ENCODE measurements at places on chromosomes 16 and 17.
A peak's percentile ranks its signal among the peaks of the same experiment; 100 is the strongest.

DNA sequence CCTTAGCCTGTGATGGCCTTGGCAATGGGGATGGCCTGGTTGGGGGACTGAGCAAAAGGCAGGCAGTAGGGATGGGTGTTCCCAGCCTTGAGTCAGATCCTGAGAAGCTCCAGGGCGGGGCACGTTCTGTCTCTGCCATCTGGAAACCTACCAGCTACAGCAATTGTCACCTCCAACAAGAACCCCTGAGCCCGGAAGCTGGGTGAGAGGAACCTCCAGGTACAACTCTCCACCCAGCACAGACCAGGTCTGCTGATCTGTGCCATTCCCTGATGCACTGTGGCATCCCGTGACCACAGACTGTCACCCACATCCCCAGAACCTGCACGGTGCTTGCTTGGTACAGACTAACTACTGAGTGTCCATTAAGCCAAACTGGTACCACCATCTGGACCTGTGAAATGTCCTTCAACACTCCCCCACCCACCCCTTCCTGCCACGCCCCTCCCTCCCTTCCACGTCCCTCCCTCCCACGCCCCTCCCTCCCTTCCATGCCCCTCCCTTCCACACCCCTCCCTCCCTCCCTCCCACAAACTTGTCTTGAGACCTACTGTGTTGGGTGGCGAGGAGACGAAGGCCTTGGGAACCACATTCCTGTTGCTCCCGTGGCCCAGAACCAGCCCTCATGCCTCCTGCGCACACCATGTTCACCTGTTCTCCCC lies 16.6 kb downstream of the MYO15B start:
- no peak for DNase-seq

- DNase-seq: no peak
These were observed 106.9 kb upstream of the SIAH1 start for GRCh38 chr16:48492133-48492532.

DNA sequence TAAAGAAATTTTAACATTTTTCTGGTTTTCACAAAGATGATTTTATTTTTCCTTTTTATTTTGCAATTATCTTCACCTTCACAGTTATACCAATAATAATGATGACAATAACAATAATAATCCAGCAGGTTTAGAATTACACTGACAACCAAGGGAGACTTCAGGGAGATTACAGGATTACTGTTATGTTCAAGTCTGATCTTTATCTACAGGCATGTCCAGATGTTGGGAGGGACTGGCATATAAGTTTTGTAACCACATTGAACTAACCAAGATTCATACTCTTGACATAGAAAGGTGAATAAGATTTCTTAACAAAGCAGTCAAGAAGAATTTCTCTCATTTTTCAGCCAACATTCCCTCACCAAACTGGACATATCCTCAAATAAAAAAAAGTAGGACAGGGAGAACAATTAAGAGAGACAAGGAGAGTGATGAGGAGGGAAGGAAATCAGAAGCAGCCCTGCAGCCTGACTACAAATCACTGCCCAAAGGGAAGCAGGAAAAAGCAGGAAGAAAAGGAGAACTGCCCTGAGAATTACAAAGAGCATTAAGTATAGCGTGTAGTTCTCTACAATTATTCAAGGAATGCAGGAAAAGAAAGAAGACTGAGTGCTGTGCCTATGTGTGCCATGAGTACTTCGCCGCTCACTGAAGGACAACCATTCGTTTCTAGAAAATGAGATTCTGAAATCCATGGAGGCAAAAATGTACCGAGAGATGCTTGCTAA lies 155.7 kb upstream of the C17orf78 start:
- DNase-seq: no peak

GRCh38 chr16:3850544-3850899 lies 30.0 kb downstream of the CREBBP start:
- DNase-seq: no peak

DNA sequence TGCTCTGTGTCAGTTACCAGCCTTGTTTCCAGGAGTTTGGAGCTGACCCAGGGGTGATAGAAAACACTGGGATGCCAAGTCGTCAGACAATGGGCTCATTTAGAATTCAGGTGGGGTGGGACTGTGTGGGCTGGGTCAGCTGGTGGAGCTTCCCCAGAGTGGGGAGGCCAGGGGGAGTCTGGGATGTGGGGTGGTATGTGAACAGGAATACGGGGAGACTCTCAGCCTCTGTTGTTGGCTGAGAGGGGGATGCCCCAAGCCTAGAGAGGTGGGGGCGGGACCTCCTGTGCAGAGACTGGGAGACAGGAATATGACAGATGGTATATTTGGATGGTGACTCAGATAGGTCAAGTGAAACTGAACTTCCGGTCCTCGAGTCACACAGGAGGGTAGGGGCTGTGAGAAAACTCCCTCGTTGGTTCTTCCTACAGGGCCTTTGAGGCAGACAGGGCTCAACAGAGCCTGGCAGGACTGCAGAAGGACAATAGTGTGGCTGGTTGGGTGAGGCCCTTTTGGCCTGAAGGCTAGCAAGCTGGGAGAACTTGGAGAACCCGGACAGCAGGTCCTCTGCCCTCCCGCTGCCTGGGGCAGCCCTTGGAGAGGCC lies 23.7 kb downstream of the CDH1 start:
- DNase-seq: peak; percentile 80

GRCh38 chr17:48587276-48588073 lies 2.6 kb downstream of the HOXB3 start:
- DNase-seq: no peak

- DNase-seq: no peak
These were observed 26.9 kb upstream of the ZC3H18 start for GRCh38 chr16:88543230-88543813.

- no peak for DNase-seq
These were observed 6.3 kb upstream of the GPS2 start for GRCh38 chr17:7321466-7321865.

DNA sequence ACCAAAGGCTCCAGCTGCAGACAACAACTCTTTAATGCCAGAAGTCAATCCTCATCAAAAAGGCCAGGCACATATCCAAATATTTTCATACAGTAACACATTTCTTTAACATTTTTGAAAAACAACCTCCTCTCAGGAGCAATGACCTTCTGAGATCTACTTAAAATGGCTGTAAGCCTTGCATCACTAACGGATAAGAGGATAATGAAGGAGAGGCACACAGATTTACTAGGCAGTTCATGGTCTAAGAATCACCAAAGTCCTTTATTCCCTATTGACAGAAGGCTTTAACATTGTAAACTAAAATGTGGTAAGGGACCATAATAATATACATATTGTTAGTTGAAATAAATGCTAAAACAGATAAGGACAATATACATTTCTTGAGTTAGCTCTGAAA lies 114.7 kb downstream of the USP32 start:
- DNase-seq: no peak

GRCh38 chr17:42463976-42464400 lies 5.3 kb downstream of the ATP6V0A1 start:
- no peak for DNase-seq

DNA sequence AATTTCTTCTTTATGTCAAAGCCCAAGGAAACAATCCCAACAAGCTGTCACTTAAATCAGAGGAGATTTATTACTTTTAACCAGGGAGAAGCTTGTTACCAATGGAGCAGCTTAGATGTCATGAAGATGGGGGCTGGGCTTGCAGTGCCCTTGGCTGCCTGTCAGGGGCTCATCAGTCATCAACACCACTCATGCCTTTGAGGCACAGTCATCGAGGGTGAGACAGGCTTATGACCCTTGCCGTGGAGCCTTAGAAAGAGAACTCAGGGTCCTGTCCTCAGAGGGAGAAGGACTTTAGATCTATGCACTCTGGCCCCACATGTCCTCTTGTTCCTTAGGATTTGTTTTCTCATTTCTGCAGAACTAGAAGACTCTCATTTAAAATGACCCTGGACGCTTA lies 318.3 kb downstream of the CBLN1 start:
- DNase-seq: peak; percentile 60

- no peak for DNase-seq
These were observed 699 bp upstream of the MAP1LC3B start for GRCh38 chr16:87391324-87391949.

DNA sequence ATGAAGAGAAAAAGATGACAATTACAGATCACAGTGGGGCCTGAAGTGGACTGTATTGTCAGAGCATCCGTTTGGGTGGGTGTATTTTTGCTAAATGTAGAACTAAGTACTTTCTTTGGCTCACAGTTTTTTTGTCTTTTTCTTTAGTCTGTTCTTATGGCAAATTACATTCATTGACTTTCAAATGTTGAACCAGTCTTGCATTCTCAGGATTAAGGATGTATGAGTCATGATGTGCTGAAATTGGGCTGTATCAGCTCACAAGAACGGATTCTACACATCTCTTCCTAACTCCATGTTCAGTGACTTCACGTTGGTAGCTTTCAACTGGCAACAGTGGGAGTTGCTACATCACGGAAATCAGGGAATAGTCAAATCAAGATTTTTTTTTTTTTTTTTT lies 66.5 kb downstream of the TEX2 start:
- DNase-seq: no peak

GRCh38 chr17:8994319-8994718 lies 27.0 kb upstream of the NTN1 start:
- peak; percentile 51 for DNase-seq

DNA sequence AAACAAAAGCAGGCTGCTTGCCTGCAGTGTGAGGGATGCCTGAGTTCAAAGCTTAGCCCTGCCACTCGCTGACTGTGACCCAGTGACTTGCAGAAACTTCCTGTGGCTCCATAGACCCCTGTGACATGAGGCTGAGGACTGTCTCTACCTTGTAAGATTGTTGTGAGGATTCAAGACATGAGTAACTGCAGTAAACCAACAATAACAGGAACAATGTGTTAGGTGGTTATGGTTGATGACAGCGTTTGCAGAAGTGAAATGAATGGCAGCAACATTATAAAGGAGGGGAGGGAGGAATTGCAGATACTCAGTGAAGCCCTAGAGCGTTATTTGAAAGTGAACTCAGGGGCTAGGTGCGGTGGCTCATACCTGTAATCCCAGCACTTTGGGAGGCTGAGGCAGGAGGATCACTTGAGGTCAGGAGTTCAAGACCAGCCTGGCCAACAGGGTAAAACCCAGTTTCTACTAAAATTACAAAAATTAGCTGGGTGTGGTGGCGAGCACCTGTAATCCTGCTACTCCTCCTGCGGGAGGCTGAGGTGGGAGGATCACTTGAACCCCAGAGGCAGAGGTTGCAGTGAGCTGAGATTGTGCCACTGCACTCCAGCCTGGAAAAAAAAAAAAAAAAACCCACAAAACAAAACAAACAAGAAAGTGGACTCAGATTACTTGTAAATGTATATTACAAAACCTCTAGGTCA lies 33.5 kb upstream of the EMP2 start:
- no peak for DNase-seq

GRCh38 chr16:11893571-11893970 lies 22.2 kb downstream of the GSPT1 start:
- DNase-seq: no peak

- no peak for DNase-seq
These were observed 144.8 kb upstream of the RPH3AL start for GRCh38 chr17:497241-498034.

GRCh38 chr16:49951574-49952195 lies 73.3 kb upstream of the CNEP1R1 start:
- DNase-seq: no peak

GRCh38 chr17:10316801-10317542 lies 55.8 kb downstream of the MYH13 start:
- no peak for DNase-seq

DNA sequence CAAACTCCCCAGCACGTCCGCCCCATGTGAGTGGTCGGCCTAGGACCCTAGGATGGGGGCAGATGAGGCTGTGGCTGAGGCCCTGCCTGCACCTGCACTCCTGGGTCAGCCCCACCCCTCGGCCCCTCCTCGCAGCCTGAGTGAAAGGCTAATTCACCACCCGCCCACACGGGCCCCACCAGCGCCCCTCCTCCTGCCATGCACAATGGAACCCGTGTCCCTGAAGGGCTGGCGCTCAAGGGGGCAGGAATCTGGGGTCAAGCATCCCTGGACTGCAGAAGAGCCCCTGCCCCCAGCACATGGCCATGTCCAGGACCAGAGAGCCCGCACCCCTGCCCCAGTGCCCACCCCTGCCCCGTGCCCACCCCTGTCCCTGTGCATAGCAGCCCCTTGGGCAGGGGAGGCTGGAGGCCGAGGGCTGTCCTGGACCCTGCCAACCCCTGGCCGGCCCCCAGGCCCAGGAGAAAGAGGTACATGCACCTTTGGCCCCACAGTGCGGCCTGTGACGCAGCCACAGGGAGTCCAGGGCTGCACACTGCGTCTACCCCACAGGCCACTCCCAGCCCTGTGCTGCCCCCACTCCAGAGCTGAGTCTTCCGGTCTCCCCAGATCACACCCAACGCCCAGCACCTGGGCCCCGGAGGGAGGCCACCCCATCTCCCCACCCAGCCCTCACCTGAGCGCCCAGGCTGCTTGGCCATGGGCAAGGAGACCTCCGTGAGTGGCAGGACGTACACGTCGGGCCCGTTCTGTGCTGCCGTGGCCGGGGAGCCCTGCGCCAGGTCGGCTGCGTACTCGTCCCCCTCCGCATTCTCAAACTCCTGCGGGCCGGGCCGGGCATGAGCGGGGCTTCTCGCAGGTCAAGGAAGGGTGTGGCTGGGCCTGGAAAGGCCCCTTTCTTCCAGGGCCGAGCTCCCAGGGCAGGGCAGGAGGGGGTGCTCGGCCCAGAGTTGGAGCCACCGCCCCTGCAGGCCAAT lies 34.6 kb upstream of the PVALEF start:
- DNase-seq: no peak

All from H54 (cell line).